ENCODE measurements at places on chromosomes 3 and 15. TPM values are rescaled to one million over a fixed set of nuclear protein-coding genes. Genes with fewer than 3 reads are reported as not detected.
A peak's percentile ranks its signal among the peaks of the same experiment; 100 is the strongest.

- peak overlapping the region; percentile 72 for H3K27ac ChIP-seq
- H3K36me3 ChIP-seq, result no peaks in the 10 kb centered on the region
- peaks cover 44% of the 10 kb centered on the region for H3K4me1 ChIP-seq
- H3K4me3 ChIP-seq, result peak overlapping the region; percentile 24
- H3K27me3 ChIP-seq, result no peaks in the 10 kb centered on the region
Measured at GRCh38 chr3:17972959-17973906, 230.8 kb upstream of the TBC1D5 start.

GRCh38 chr15:73782344-73782959, 29.3 kb upstream of the INSYN1 start:
- H3K4me1 ChIP-seq, result peaks cover 14% of the 10 kb centered on the region
- H3K27me3 ChIP-seq, result no peaks in the 10 kb centered on the region
- H3K27ac ChIP-seq, result no peak overlapping the region
- DNase-seq, result no peak
- H3K36me3 ChIP-seq, result no peaks in the 10 kb centered on the region

DNA sequence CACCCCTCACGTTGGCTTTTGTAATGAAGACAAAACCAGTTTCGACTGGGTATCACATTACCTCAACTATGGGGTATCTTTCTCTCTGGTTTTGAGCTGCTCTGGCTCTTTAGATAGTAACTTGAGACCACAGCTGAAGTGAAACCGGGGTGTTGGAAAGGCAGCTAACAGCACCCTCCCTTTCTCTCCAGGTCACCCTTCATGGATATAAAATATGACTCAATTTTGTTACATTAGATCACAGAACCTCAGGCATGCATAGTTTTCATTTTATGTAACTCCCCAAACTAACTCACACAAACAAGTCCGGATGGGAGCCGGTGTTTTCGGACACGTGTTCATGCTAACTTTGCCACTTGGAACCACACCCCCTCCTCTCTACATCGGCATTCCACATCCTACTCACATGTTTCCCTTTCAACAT, 90.7 kb downstream of the NR2F2 start:
- no peak overlapping the region for H3K27ac ChIP-seq
- DNase-seq, result no peak
- peaks cover 93% of the 10 kb centered on the region for H3K27me3 ChIP-seq
- no peaks in the 10 kb centered on the region for H3K36me3 ChIP-seq
- peaks cover 15% of the 10 kb centered on the region for H3K4me1 ChIP-seq
- no peak overlapping the region for H3K4me3 ChIP-seq

DNA sequence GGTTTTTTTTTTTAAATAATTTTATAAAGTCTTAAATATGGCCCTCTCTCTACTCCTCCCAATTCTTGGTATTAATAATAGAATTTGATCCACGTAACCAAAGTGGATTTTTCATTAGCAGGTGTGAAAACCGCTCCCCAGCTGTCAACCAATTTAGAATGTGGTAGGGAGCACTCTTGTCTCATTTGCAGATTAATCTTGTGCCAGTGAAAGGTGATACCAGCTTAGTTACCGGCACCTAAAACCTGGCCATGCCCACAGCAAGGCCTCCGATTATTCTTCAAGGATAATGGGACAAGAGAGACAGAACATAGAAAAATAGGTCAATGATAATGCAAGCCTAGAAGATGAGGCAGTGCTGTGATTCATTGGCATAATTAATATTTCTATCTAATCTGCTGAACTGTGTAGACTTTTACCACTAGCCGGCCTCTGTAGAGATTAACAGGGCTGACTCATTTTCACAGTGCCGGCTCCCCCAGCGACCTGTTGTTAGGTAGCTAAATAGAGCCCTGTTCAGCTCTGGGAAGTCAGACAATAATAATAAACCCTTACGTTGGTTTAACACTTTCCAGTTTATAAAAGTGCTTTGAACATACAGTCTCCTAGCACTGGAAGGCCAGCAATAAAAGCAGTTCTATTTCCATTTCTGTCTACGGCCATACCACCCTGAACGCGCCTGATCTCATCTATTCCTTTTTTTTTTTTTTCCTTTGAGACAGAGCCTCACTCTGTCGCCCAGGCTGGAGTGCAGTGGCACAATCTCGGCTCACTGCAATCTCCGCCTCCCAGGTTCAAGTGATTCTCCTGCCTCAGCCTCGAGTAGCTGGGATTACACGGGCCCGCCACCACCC, 102.9 kb downstream of the SHQ1 start:
- H3K4me3 ChIP-seq, result no peak overlapping the region
- H3K27ac ChIP-seq, result no peak overlapping the region
- peaks cover 3% of the 10 kb centered on the region for H3K27me3 ChIP-seq

- DNase-seq, result no peak
- no peaks in the 10 kb centered on the region for H3K36me3 ChIP-seq
- no peak overlapping the region for H3K4me3 ChIP-seq
- H3K27ac ChIP-seq, result peak overlapping the region; percentile 26
Measured at GRCh38 chr3:172914854-172915253, 164.3 kb downstream of the ECT2 start.

GRCh38 chr3:43243590-43244587, 42.5 kb upstream of the SNRK start:
- H3K4me1 ChIP-seq, result no peaks in the 10 kb centered on the region
- peaks cover 31% of the 10 kb centered on the region for H3K27me3 ChIP-seq
- H3K4me3 ChIP-seq, result no peak overlapping the region
- H3K27ac ChIP-seq, result no peak overlapping the region
- H3K36me3 ChIP-seq, result no peaks in the 10 kb centered on the region

GRCh38 chr3:110066206-110066605, 728.9 kb upstream of the DPPA4 start:
- DNase-seq, result no peak
- H3K4me1 ChIP-seq, result peaks cover 10% of the 10 kb centered on the region
- H3K4me3 ChIP-seq, result no peak overlapping the region
- H3K36me3 ChIP-seq, result no peaks in the 10 kb centered on the region

NR2E3 gene
- total RNA-seq, result 1.2 TPM
